ENCODE measurements at places on chromosomes 1 and 21. TPM values are rescaled to one million over a fixed set of nuclear protein-coding genes. Genes with fewer than 3 reads are reported as not detected.
A peak's percentile ranks its signal among the peaks of the same experiment; 100 is the strongest.

GRCh38 chr1:53731779-53732305, 7.1 kb downstream of the GLIS1 start:
- H3K27me3 ChIP-seq, result peaks cover 3% of the 10 kb centered on the region
- peaks cover 13% of the 10 kb centered on the region for H3K4me1 ChIP-seq
- H3K27ac ChIP-seq, result no peak overlapping the region
- no peak overlapping the region for H3K4me3 ChIP-seq
- no peaks in the 10 kb centered on the region for H3K36me3 ChIP-seq
- DNase-seq, result peak; percentile 75

DNA sequence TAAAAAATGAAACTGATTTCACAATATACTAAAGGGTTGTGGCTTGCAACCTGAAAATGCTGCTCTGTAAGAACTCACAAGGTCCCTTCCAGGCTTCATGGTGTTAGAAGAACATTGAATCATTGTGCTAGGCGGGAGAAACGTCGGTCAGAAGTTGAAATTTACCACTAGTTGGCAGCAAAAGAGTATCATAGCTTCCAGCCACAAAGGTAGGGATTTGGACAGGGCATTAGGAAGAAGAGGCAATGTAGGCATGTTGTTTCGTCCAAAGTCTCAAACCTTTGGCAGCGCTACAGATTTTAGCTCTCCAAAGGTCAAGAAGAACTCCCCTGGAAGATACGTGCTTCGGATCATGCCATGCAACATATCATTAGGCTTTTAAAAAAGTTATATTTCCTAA, 62.5 kb upstream of the ZP4 start:
- no peak overlapping the region for H3K27ac ChIP-seq
- H3K4me3 ChIP-seq, result no peak overlapping the region
- H3K4me1 ChIP-seq, result no peaks in the 10 kb centered on the region
- DNase-seq, result no peak
- no peaks in the 10 kb centered on the region for H3K27me3 ChIP-seq

DNA sequence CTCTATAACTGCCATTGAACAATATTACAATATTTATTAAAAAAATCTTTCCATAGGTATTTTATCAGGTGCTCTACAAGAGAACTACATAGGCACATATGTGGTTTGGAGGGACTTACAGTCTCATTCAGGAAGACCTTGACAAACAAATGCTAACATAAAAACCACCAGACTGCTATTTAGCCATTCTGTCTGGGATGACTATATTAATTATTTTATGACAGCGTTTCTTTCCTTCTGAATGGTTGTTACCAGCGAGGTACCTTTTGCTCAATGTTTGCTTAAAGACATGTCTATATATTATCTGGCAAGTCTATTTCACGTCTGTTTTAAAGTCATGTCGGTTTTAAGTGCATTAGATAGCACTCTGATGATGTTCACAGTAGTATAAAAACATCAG, 69.7 kb downstream of the RUNX1 start:
- H3K4me3 ChIP-seq, result no peak overlapping the region
- H3K27ac ChIP-seq, result no peak overlapping the region
- peaks cover 10% of the 10 kb centered on the region for H3K4me1 ChIP-seq
- no peak for DNase-seq

GRCh38 chr1:94143173-94143808, 22.3 kb upstream of the ABCA4 start:
- H3K4me1 ChIP-seq, result peaks cover 4% of the 10 kb centered on the region
- no peak overlapping the region for H3K4me3 ChIP-seq
- H3K36me3 ChIP-seq, result no peaks in the 10 kb centered on the region
- no peaks in the 10 kb centered on the region for H3K27me3 ChIP-seq

GRCh38 chr1:240100371-240100934, 8.8 kb downstream of the FMN2 start:
- no peaks in the 10 kb centered on the region for H3K27me3 ChIP-seq
- peak; percentile 80 for DNase-seq
- no peak overlapping the region for H3K27ac ChIP-seq
- no peaks in the 10 kb centered on the region for H3K36me3 ChIP-seq
- no peak overlapping the region for H3K4me3 ChIP-seq

DNA sequence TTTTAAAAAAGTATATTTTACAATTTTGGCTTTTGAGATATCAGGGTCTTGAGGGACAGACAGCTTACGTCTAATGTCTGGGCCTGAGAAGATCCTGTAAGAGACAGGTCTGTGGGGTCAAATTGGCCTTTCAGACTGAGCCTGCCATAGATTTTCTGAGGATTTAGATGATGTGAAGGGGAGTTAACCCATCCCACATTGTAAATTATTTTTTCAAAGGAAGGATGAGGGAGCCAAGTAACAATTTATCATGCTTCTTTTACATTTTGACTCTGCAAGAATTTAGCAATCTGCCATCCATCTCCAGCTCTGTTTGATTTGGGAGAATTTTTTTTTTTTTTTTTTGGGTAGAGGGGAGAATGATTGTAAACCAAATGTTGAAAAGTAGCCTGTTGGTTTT, 160.9 kb downstream of the ROR1 start:
- no peak overlapping the region for H3K27ac ChIP-seq
- H3K36me3 ChIP-seq, result no peaks in the 10 kb centered on the region
- no peaks in the 10 kb centered on the region for H3K27me3 ChIP-seq
- no peak overlapping the region for H3K4me3 ChIP-seq

GRCh38 chr1:148315071-148315811, 163.2 kb upstream of the NBPF11 start:
- no peak overlapping the region for H3K27ac ChIP-seq
- H3K4me3 ChIP-seq, result no peak overlapping the region
- peak; percentile 74 for DNase-seq
- peaks cover 24% of the 10 kb centered on the region for H3K27me3 ChIP-seq

DNA sequence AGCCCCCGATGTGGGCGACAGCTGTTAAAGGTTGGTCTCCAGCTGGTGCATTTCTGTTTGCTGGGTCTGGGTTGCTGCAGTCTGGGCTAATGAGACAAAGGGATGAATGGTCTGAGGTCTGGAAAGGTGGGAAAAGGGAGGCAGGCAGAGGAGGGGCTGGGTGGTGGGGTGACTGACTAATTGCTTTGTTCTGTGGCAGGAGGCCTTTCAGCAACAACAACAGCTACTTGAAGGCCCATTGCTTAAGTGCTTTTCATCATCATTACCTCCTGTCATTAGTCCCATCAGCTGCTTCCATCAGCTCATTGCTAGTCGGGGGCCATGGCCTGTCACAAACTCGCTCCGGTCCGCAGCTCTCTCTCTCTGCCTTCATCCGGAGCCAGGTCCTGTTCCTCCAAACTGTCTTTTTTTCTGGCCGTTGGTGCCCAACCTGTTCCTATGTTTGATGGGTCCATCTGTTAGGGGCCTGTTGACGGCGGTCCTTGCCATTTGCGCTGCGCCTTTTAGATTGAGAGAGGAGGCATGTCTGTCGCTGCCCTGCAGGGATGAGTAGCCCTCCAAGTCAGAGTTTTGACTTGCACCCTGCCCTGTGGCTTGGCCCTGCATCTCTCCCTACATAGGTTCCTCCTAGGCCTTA, 105.6 kb upstream of the PLXNA2 start:
- H3K4me1 ChIP-seq, result no peaks in the 10 kb centered on the region
- H3K27me3 ChIP-seq, result no peaks in the 10 kb centered on the region
- no peaks in the 10 kb centered on the region for H3K36me3 ChIP-seq
- no peak overlapping the region for H3K4me3 ChIP-seq
- DNase-seq, result no peak

GRCh38 chr21:45938453-45938755, 43.2 kb upstream of the COL6A1 start:
- no peak overlapping the region for H3K27ac ChIP-seq
- no peak overlapping the region for H3K4me3 ChIP-seq
- H3K4me1 ChIP-seq, result no peaks in the 10 kb centered on the region
- DNase-seq, result no peak
- peaks cover 10% of the 10 kb centered on the region for H3K27me3 ChIP-seq

GRCh38 chr1:70616946-70617345, 205.9 kb downstream of the CTH start:
- no peaks in the 10 kb centered on the region for H3K27me3 ChIP-seq
- no peak for DNase-seq
- no peaks in the 10 kb centered on the region for H3K4me1 ChIP-seq
- H3K4me3 ChIP-seq, result no peak overlapping the region
- no peak overlapping the region for H3K27ac ChIP-seq
- no peaks in the 10 kb centered on the region for H3K36me3 ChIP-seq

GRCh38 chr21:46295996-46296752, 10.0 kb downstream of the YBEY start:
- H3K36me3 ChIP-seq, result peaks cover 5% of the 10 kb centered on the region
- H3K4me3 ChIP-seq, result no peak overlapping the region
- H3K27me3 ChIP-seq, result no peaks in the 10 kb centered on the region
- H3K27ac ChIP-seq, result no peak overlapping the region

- H3K4me1 ChIP-seq, result no peaks in the 10 kb centered on the region
- H3K4me3 ChIP-seq, result peak overlapping the region; percentile 60
- no peak overlapping the region for H3K27ac ChIP-seq
Observed at GRCh38 chr21:34072145-34073031, 990 bp upstream of the MRPS6 start.

DNA sequence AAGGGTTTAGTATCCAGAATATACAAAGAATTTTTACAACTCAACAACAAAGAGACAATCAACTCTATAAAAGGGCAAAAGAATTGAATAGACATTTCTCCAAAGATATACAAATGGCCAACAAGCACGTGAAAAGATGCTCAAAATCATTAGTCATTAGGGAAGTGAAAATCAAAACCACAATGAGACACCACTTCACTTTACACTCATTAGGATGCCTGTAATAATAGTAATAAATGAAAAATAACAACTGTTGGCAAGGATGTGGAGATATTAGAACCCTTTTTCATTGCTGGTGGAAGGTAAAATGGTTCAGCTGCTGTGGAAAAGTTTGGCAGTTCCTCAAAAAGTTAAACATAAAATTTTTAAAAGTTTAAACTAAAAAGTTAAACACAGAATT, 7.0 kb upstream of the ABCD3 start:
- H3K36me3 ChIP-seq, result no peaks in the 10 kb centered on the region
- no peaks in the 10 kb centered on the region for H3K4me1 ChIP-seq
- H3K27me3 ChIP-seq, result peaks cover 2% of the 10 kb centered on the region
- H3K4me3 ChIP-seq, result no peak overlapping the region
- DNase-seq, result peak; percentile 62
- H3K27ac ChIP-seq, result no peak overlapping the region

MYOG gene
- 0.03 TPM for polyA plus RNA-seq

TRAF3IP3 gene
- polyA plus RNA-seq, result not detected

LRRN2 gene
- polyA plus RNA-seq, result not detected

SYPL2 gene
- 1.9 TPM for polyA plus RNA-seq

NCAM2 gene
- 4.1 TPM for polyA plus RNA-seq

Measured in fibroblast of lung (primary cell).